ENCODE measurements at places on chromosomes 7 and 10. TPM values are rescaled to one million over a fixed set of nuclear protein-coding genes. Genes with fewer than 3 reads are reported as not detected.

- DNase-seq, result no peak
Observed at GRCh38 chr7:101373812-101374614, 11.3 kb downstream of the COL26A1 start.

GRCh38 chr10:6601246-6601805 lies 21.2 kb upstream of the PRKCQ start:
- no peak for DNase-seq

DNA sequence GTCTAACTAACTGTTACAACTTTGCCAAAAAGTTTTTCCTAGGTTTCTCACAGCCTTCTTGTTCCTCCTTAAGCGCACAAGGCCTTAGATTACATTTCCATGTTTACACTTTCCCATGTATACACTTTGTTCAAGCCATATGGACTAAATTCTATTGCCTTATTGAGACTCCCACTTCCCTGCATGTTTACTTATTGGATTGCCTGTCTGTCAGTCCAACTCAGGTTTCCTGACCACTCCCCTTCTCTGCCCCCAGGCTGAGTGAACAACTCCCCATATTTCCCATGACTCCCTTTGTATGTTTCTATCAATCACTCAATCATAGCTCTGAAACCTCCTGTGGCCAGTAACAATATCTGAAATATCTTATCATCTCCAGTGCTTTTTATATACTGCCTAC lies 43.0 kb downstream of the SLC25A40 start:
- no peak for DNase-seq

DNA sequence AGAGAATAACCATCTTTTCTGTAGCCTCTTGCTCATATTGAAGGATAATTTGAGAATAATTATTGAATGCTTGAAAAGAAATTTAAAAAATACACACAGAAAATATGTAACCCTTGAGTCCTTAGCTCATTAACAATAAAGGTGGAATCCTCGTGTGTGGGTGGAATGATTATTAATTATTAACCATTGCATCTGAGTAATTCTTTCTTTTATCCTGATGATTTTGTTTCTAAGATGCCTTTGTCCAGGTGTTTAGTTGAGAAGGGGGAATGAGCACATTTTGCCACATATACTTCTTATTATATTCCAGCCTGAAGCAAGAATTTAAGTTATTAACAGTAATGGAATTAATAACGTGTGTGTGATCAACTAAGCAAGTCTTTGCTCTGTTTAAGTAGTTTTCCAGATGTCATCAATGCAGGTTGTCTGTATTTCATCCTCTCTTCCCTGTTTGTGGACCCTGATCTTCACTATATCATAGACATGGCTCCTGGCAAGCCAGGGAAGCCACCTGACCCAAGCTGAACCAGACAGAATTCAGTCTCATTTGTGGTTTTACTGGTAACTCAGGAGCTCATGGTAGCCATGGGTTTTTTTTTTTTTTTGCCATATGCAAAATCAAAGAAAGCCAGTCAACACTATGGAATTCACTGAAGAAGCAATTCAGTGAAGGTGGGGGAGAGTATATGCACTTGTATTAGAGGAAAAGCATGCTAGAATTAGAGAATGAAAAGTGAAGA lies 144.3 kb downstream of the KIF20B start:
- DNase-seq, result no peak

The ZCWPW1 gene
- 5.6 TPM for total RNA-seq

All from activated naive CD4-positive, alpha-beta T cell treated with anti-CD3 and anti-CD28 coated beads, Interleukin-2, amount 50 U/mL, for 72 hours (primary cell).